ENCODE measurements at places on chromosomes 3 and 15.

DNA sequence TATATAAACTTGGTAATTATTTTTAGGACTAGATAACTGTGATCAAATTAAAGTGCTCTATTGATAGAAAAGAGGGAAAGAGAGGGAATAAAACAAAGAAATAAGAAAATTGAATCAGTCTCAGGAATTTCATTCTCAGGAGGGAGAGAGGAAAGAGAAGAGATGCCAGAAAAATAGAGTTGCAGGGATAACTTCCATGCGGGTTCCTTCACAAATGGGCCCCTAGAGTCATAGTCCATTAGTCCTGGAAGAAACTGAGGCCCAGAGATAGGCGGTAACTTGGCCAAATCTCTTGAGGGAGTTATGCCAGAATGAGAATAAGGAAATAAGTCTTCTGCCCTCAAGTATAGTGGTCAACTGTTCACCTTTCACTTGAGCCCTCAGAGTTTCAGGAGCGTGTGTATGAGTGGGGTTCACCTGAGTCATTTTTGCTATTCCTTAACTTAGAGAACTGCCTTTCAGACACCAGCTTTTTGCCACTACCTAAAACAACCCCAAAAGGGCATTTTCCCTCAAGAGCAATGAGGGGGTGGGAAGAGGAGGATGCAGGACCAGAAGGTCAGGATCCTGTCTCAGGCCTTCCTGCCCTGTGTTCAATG, 192.6 kb downstream of the MEX3B start:
- no peak for DNase-seq

- DNase-seq = no peak
These were observed 304.4 kb downstream of the FGF12 start for GRCh38 chr3:192422997-192423342.

DNA sequence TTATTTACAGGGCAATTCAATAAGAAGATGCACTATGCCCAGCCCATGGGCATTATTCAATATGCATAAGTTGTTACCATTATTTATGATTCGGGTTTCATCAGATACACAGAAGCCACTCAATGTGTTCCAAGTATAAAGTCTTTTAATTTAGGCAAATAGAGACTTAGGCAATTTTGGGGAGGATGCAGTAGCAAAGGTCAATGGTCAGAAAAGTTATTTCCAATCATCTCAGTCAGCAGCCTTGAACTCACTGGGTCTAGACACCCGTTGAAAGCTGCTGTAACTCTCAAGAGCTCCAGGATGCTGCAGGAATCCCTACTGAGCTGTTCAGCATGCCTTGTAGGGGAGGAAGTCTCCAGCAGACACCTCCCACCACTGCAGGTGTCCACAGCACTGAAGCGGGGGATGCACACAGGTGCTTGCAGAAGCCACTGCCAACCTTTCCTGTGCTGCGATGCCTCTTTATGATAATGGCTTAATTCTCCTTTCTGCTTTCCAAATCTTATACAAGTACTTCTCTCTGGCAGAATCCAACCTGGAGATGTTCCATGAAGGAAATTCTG, 155.0 kb upstream of the SUCLG2 start:
- DNase-seq = no peak

DNA sequence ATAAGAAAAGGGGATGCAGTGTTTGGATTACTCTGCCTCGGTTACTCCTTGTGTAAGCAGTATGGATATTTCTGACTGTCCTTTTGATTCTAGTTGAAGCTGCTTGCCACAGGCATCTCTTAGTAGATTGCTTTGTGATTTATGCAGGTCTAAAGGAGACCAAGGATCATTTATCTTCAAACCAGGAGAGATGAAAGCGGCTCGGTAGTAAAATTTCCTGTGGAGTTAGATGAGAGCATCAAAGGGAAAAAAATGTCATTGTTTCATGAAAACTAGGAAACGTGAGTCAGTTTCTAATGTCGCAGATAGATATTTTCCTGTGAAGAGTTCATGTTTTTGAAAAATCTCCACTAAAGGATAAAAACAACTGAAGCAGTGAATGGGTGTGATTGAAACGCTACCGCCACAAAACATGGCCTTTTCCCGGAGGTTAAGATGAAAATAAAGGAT, 254.0 kb upstream of the TBL1XR1 start:
- DNase-seq = no peak
